Activated CD4-positive, CD25-positive, alpha-beta regulatory T cell (primary cell): ENCODE measurements at places on chromosomes 2 and 18.

GRCh38 chr2:194332799-194333490 lies 1324.1 kb upstream of the SLC39A10 start:
- no peak for DNase-seq

GRCh38 chr18:61323951-61324350 lies 9.3 kb upstream of the CDH20 start:
- no peak for DNase-seq

GRCh38 chr18:66995270-66995669 lies 391.4 kb upstream of the CDH19 start:
- DNase-seq: no peak

GRCh38 chr18:67599277-67599676 lies 82.8 kb upstream of the DSEL start:
- no peak for DNase-seq

- DNase-seq: no peak
These were observed 1.1 kb upstream of the B3GNT2 start for GRCh38 chr2:62194558-62195420.

- no peak for DNase-seq
These were observed 22.5 kb downstream of the UBR3 start for GRCh38 chr2:169849710-169850109.

- no peak for DNase-seq
These were observed 13.1 kb downstream of the EIF4E2 start for GRCh38 chr2:232563580-232563979.

DNA sequence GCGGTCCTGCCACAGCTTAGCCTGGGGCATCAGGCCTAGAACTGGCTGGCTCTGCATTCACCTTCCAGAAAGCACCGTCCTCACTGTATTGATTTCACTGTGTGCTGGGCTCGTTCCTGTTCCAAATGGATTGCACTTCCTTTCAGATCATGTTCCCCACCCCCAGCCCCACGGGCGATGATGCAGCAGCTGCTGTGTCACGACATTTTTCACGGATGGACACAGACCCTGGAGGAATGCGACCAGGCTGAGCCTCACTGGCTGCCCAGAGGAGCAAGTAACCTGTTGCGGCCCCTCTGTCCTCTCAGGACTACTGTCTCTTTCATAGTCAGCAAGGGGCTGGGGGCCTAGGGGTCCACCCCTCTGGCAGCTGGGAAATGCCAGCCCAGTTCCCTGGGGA lies 50.3 kb downstream of the CAPN13 start:
- DNase-seq: no peak

DNA sequence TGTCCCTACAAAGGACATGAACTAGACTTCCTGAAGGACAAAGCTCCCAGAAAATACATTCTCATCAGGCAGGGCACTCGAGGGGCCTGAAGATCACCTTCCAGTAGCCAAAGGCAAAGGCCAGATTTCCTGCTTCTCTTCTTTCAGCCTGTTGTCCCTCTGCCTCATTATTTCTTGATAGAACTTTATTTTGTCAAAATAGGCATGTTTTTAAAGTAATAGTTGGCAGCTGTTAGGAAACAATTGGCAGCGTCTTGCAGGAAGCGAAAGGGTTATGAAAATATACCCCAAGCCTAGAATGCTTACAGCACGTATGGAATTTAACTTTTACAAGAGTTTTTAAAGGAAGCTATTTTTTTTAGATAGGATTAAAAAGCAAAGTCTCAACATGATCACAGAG lies 74.9 kb downstream of the LINC00305 start:
- DNase-seq: no peak

- no peak for DNase-seq
These were observed 79.8 kb upstream of the SESTD1 start for GRCh38 chr2:179344280-179344964.
